ENCODE measurements at places on chromosomes 3 and 15. TPM values are rescaled to one million over a fixed set of nuclear protein-coding genes. Genes with fewer than 3 reads are reported as not detected.
A peak's percentile ranks its signal among the peaks of the same experiment; 100 is the strongest.

The ROPN1 gene
- not detected for total RNA-seq

The CHST2 gene
- total RNA-seq, result 1.1 TPM

The TERC gene
- 15.9 TPM for total RNA-seq

The EFHB gene
- not detected for total RNA-seq

The FRMD5 gene
- not detected for total RNA-seq

The GPR149 gene
- not detected for total RNA-seq

The IP6K1 gene
- 30.9 TPM for total RNA-seq

The WNT7A gene
- not detected for total RNA-seq

GRCh38 chr15:77844798-77845446, 212.2 kb upstream of the LINGO1 start:
- peak; percentile 13 for DNase-seq

DNA sequence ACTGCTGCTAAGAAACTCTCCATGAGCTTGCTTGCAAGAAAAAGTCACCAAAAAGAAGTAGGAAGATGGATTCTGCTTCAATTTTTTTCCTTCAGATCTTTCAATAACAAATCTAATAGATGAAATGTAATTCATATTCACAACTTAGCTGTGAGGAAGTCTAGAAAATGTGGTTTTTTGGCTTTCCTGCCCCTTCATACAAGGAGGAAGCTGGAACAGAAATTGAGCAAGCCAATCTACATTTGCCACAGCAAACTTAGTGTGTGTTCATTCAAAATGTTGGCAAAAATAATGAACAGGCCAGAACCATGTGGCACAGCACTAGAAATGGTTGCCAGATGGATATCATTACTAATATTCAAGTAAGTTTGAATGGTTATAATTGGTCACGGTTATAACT, 93.2 kb upstream of the NEDD4 start:
- DNase-seq, result no peak

GRCh38 chr3:194744826-194745225, 59.1 kb downstream of the FAM43A start:
- no peak for DNase-seq

- DNase-seq, result no peak
These were observed 101.6 kb upstream of the ARHGEF3 start for GRCh38 chr3:56903231-56903782.

GRCh38 chr3:31369637-31370379, 162.9 kb upstream of the STT3B start:
- no peak for DNase-seq

DNA sequence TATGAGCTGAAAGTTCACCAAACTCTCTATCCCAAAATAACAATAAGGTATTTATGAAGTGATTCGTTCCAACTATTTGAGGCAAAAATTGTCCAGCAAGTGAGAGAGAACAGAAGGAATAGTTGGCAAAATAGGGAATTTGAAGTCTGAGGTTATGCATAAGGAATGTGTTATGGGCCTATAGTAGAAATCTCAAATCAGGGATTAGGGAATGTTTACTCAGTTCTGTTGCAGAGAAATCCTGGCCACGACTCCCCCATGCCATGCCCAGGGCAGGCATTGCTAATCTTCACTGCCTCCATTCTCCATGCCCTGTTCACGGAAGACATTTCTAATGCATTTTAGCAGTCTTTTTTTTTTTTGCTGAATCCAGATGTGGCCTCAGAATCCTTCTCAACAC, 58.6 kb downstream of the FLNB start:
- no peak for DNase-seq

DNA sequence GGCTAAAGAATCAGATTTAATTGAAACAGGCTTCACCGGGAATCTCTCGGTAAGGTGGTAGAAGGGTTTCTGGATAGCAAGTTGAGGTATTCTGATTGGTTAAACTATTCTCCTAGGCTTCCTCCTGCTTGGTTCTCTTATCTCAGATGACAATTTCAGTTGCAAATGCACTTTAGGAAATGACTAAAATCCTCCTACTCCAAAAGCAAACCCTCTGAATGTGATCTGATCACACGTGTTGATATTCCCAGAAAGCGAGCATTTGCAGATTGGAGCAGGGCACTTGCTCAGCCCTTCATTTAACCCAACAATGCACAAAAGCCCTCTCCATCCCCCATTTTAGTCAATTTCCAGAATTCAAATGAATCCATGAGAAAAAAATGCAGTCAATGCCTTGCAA, 55.6 kb upstream of the ICE2 start:
- no peak for DNase-seq

DNA sequence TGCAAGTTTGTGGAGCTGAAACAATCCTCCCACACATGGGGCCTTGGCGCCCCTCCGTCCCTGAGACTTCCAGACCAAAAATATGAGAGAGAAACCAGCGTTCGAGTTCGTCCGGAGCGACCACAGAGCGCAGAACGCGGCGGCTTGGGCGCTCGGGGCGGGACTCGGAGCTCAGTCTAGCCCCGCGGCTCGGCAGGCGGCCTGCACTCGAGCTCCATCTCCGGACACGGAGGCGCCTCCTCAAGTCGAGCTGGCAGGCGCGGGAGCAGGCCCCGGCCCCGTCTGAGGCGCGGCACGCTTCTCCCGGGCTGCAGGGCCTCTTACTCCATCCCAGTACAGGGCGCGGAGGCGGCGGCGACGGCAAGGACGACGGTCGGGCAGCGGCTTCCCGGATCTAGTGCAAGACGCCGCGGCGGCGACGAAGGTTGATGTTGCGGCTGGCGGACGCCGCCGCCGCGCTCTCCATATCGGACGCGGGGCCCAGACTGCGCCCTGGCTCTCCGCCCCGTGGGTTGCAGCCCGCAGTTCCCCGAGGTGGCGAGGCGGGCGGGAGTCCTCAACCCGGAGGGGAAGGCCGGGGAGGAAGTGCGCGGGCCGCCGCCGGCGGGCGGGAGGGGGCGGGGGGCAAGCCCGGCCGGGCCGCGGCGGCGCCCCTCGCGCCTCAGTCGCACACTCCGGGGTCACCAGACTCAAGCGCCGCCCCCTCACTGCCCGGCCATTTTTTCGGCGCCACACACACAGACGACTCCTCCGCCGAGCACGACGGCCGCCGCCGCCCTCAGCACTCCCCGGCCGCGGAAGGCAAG, 674 bp downstream of the MSL2 start:
- peak; percentile 85 for DNase-seq

DNA sequence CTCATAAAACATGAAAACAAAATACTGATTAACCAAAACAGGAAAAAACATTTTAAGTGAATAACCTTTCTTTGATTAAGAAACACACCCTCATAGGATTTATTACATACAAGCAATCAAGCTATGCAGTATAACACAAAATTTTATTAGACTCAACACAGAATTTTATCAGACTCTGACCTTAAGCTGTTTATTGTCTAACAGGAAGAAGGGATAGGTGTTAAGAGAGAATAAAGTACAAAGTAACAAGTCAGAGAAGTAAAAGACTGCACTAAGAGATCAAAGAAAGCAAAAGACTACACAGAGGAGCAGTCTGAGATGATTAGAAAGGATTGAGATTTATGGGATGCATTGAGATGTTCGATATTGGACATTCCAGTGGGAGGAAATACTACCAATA, 37.6 kb downstream of the ICE2 start:
- no peak for DNase-seq

GRCh38 chr3:66502245-66502874, 1.5 kb upstream of the LRIG1 start:
- DNase-seq, result no peak

All from OCI-LY7 (cell line).